ENCODE measurements at places on chromosomes 12 and 14.

DNA sequence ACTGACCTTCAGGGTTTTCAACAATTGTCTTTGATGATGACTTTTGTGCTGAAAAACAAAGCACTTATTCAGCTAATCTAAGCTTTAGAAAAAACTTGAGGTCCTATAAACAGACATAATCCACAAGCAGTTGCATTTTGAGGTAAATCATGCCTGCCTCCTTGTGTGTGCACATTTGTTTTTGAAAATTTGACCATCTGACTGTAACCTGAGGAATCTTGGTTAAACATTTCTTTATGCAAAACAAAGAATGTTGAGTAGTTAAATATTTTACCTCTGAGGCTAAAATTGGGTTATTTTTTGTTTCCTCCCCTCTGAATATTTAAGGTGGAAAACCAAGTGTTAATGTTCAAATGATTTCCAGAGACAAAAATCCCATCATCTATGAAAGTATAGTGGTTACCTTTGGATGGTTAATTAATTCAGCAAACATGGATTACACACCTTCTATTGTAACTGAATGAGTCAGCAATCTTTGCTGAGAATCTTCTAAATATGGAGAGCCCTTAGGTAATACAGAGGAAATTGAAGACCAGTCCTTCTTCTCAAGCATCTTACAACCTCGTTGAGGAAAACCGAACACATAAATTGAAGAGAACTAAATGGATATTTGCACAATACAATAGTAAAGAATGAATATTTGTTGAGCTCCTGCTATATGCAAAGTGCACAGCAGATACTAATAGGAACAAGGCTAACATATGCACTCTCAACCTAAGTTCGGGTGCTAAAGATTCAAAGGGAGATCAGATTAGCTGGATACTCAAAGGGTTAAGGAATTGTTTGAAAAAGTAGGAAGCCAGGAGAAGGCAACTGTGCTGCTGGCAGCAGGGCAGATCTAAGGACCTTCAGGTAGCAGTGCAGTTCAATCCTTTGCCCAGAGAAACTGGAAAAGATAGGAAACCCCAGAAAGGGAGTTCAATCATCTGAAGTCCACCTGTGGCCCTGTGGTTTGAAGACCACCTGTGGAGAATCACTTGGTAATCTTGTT lies 115.2 kb downstream of the BMP4 start:
- DNase-seq: no peak

- no peak for DNase-seq
These were observed 15.8 kb upstream of the DTX1 start for GRCh38 chr12:113040722-113041171.

DNA sequence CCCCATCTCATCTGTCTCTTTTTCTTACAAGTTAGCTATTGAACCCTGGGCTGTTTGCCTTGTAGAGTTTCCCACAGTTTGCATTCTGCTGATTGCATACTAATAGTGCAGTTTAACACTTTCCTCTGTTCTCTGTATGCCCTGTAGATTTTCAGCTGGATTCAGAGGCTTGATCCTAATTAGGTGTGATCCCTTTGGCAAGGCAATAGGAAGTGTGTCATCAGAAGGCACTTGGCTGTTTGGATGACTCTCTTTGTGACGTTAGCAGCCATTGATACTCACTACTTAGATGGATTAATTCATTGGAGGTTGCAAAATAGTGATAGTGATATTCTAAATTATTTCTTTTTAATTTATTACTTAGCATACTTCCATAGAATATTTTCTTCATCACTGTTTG lies 33.6 kb downstream of the FUT8 start:
- DNase-seq: no peak

DNA sequence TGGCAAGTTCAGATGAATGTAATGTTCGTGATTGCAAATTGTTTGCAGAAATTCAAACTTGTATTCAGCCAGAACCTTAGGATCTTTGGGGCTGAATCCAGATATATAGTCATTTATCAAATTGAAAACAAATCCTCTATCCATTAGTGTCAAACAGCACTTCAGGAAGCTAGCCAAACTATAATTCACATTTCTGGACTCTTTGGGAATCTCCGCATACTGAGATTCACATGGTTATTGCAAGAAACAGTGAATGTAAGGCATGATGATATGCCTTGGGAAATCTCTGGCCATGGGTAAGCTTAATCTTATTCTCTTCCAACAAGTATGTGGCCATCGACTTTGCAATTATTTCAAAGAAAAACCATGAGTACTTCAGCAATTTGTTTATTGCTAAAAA lies 98.5 kb downstream of the KLHL28 start:
- no peak for DNase-seq

DNA sequence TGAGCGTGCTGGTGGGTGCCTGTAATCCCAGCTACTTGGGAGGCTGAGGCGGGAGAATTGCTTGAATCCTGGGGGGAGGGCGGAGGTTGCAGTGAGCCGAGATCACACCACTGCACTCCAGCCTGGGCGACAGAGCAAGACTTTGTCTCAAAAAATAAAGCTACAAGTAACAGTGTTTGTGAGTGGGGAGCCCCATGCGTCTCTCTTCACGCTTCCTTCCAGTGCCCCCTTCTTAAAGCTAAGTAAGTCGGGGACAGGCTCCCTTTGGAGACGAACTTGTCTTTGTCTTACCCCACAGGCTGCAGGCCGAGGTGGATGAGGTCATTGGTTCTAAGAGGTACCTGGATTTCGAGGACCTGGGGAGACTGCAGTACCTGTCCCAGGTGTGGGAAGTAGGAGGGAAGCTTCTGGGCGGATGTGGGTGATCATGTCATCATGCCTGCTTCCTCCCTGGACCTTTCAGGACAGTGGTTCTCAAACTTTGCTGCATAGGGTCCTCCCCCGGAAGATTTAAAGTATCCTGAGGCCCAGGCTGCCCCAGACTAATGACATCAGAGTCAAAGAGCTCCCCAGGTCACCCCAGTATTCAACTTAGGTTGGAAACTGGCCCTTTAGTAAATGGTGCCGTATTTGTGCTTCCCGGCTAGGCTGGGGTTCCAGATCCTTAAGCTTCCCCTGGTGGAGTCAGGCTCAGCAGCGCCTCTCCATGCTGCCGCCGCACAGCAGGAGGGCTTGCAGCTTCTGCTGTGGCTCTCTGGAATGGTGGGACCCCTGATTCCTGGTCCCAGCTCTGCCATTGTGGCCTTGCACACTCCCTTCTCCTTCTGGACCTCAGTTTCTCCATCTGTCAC lies 37.1 kb downstream of the CYP46A1 start:
- DNase-seq: no peak

GRCh38 chr12:26740348-26740747 lies 92.6 kb downstream of the ITPR2 start:
- DNase-seq: no peak

DNA sequence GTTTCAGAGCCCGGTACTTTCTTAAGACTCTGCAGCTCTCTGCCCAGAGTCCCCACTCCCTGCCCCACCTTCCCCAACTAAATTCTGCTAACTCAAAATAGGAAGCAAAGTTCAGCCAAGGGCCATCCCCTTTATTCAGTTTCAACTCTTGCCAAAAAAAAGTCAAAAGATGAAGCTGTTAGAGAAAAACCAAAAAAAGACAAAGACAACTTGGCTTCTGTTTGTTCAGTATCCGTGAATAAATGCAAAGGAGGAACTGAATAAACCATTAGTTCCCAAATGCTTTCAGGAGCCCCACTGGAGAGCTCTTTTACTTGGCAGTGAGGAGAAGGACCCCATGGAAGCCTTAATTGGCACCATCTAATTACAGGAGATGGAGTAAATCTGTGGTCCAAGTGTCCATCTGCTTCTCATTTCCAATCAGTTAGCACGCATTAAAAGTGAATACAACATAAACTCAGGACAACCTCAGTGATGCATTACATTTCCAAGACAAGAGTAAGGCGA lies 155.4 kb upstream of the GZMB start:
- DNase-seq: peak; percentile 5

- DNase-seq: no peak
These were observed 603 bp downstream of the PABPN1 start for GRCh38 chr14:23321572-23322547.

DNA sequence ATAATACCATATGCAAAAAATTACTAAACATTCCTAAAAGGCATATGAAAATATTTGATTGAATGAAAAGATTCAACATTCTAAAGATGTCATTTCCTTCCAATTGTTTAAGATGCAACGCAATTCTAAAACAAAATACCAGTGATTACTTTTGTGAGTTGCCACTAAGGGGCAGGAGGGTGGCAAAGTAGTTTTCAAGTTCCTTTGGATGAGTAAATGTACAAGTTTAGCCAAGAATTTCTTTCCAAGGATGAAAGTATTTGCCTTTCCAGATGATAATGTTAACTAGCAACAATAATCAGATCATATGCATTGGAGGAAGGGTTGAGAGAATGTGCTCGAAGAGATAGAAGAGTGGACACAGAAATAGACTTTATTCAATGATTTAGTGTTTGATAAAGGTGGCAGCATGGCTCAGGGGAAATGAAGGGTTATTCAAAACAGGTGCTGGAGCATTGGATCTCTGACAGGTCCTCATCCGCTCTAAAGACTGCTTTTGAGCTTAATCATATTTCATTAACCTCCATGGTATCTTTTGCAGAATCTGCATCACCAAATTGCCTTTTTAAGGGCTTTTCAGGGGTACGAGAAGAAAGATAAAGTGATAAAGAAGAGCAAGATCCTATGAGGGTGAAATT lies 678.5 kb upstream of the TBX3 start:
- DNase-seq: no peak

- DNase-seq: no peak
These were observed 181.1 kb downstream of the BTG1 start for GRCh38 chr12:91964501-91964900.

- DNase-seq: no peak
These were observed 7.9 kb upstream of the HOXC13 start for GRCh38 chr12:53930591-53931255.

GRCh38 chr12:63894132-63894531 lies 49.6 kb downstream of the SRGAP1 start:
- DNase-seq: no peak

DNA sequence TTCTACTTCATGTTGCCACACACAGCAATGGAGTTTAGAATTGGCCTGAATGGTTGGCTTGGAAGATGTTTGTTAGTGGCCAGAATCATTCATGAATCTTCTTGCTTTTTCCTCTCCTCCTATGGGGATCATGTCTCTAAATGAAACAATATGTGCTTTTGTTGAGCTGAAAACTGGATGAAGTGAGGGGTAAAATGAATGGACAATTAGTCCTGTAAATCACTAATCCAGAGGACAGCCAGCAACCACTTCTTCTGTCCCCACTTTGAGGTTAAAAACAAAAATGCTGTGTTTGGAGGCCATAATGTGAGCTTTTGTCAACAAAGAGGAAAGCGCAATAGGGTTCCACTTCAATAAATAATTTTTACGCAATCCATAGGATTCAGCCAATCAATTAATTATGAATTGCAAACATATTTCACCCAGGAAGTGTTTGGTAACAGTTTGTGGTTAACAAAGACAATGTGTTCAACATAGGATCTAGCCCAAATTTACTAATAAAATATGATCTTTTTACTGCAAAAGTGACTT lies 30.3 kb upstream of the AMIGO2 start:
- no peak for DNase-seq

- DNase-seq: no peak
These were observed 45.1 kb upstream of the TRAF3 start for GRCh38 chr14:102731871-102732800.

DNA sequence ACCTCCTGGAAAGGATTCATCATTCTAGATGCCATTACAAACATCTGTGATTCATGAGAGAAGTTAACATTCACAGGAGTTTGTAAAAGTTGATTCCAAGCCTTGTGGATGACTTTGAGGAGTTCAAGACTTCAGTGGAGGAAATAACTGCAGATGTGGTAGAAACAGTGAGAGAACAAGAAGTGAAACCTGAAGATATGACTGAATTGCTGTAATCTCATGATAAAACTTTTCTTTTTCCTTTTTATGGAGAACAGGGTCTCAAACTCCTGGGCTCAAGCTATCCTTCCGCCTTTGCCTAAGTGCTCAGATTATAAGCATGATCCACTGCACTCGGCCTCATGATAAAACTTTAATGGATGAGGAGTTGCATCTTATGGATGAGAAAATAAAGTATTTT lies 64.5 kb upstream of the GTF2A1 start:
- DNase-seq: no peak

DNA sequence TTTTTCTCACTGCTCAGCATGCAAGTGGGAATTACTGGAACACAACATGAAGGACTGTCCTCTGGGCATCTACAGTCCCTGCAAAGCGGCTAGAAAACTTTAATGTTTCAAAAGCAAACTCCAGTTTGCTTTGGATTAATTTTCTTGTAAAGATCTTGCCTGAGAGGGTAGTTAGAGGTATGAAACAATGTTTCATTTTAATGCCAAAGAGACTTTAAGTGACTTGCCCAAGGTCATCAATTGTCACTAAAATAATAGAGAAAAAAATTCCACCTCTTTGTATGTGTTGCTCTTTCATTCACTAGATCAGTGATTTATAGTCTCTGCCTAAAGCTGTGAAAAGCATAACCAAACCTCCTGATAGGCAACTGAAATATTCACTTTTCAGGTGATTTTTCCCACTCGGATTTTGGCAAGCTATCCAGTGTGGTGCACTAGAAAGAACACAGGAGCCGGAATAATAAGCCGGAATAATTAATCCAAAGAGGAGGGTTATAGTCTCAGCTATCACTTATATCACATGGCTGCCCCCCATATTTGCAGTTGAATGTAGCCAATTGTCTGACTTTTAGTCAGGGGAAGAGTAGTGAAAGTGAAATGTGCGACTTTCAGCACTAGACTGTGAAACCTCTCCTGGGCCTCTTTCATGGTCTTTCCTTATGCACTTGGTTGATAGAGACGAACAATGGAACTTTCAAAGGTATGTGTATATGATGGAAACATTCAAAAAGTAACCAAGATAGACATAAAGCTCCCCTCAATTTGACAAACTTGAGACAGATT lies 107.7 kb downstream of the SLC6A15 start:
- DNase-seq: no peak

DNA sequence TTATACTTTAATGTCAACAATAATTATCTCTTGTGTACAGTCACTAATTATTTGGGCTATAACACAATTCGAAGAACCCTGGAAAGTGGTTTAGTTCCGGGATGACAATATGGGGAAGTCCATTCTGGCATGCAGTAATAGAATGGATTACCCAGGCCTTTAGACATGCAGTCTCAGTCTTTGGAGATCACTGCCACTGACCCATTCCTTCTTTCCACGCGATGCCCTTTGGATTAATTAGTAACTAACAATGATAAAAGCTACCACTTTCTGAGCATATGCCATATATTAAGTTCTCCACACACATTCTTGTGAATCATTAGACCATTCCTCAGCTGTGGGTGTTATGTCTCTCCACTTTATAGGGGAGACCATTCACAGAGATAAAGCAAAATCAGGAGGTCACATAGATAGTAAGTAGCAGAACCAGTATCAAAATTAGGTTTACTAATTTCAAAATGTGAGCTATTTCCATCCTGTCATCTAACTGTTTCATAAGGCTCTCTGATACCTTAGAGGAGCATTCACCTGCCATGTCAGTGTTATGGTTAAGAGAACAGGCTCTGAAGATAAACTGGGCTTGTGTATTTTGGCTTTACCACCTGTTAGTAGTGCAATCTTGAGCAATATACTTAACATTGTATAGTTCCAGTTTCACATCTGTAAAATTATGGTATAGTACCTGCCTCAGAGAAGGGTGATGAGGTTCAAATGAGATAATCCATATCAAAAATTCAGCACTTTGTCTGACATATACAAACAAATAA lies 27.2 kb upstream of the KCNJ8 start:
- DNase-seq: no peak

Measured in NCI-H446 treated with DMSO at 0.1 percent for 48 hours (cell line).